Esophagus mucosa (tissue), 1 donor: ENCODE measurements at places on chromosomes 3 and 15. TPM values are rescaled to one million over a fixed set of nuclear protein-coding genes. Genes with fewer than 3 reads are reported as not detected.

DNA sequence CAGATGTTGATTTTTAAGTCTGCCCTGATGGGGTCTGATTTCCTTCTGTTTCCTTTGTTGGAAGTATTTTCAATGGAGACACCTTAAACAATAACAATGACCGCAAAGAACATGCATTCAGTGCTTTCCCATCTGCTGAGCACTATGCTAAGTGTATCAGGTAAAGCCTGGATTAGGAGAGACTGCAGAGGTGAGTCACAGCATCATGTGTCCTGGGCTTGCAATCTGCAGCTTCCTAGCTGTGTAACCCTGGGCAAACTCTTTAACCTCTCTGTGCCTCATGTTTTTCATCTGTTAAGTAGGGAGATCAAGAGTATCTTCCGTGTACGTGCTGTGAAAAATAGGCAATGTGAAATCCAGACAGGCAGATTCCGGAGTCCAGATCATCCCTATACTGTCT lies 13.3 kb upstream of the CHRNB4 start:
- peak; percentile 93 for ATAC-seq

The ASB14 gene
- total RNA-seq = not detected

The CCR9 gene
- total RNA-seq = not detected

- no peak for ATAC-seq
Measured at GRCh38 chr3:180467177-180467576, 134.8 kb upstream of the TTC14 start.

- peak; percentile 48 for ATAC-seq
Measured at GRCh38 chr15:66269326-66270090, 16.0 kb upstream of the MEGF11 start.

The TMEM40 gene
- 237 TPM for total RNA-seq

The DHX36 gene
- 41.1 TPM for total RNA-seq

DNA sequence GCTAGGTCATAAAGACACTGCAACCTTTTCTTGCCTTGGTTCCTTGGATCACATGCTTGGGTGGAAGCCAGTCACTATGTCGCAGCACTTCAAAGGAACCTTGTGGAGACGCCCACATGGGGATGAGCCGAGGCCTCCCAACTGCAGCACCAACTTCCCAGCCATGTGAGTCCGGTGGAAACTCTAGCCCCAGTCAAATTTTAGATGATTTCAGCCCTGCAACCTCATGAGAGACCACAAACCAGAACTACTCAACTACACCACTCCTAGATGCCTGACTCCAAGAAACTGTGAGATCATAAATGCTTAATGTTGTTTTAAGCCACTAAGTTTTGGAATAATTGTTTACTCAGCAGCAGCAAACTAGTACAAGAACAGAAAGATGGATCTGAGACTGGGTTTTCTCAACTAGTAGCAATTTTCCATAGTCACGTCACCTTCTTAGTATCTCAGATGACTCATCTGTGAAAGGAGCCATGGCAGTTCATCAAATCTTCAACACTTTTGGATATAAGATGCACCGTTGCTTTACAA lies 86.5 kb downstream of the MB21D2 start:
- no peak for ATAC-seq

The PLSCR2 gene
- total RNA-seq = 0.12 TPM

GRCh38 chr3:127679534-127680145 lies 6.9 kb downstream of the ABTB1 start:
- no peak for ATAC-seq

DNA sequence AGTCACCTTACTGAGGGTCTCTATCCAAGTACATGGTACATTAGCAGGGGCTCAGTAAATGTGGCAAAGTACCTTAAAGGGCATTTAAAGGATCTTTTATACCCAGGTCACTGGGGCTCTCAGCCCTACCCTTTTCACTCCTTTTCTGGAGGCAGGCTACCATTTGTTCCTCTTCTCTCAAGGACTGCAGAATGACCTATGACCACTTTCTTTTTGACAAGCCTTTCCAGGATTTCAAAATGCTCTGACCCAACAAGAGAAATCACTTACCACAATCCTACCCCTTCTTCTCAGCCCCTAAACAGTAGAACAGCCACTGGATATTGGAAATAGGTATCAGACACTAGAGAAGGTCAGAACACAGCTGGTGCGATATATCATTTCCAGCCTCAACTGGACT lies 221.8 kb upstream of the TPRG1 start:
- no peak for ATAC-seq

DNA sequence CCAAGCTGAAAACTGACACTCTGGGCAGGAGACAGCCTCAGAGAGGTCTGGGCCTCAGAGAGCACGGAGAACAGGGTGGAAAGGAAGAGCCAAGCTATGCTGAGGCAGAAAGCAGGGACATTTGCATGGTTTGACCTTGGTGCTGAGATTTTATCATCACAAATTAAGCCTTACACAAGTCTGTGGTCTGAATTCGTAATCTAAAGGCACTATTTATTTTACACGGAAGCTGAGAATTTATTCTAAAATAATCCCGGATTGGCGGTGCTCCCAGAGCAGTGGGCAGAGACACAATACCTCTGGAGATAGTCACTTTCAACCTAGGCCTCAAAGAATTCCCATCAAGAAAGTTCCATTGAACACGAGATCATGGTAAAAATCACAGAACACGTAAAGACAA lies 47.5 kb downstream of the CFAP92 start:
- ATAC-seq = no peak

The MAP6D1 gene
- total RNA-seq = 2.0 TPM

GRCh38 chr3:62007036-62007435 lies 366.3 kb downstream of the FEZF2 start:
- no peak for ATAC-seq

The AAGAB gene
- total RNA-seq = 34.7 TPM

The CHAC1 gene
- total RNA-seq = 31.8 TPM

The SLC12A1 gene
- not detected for total RNA-seq

DNA sequence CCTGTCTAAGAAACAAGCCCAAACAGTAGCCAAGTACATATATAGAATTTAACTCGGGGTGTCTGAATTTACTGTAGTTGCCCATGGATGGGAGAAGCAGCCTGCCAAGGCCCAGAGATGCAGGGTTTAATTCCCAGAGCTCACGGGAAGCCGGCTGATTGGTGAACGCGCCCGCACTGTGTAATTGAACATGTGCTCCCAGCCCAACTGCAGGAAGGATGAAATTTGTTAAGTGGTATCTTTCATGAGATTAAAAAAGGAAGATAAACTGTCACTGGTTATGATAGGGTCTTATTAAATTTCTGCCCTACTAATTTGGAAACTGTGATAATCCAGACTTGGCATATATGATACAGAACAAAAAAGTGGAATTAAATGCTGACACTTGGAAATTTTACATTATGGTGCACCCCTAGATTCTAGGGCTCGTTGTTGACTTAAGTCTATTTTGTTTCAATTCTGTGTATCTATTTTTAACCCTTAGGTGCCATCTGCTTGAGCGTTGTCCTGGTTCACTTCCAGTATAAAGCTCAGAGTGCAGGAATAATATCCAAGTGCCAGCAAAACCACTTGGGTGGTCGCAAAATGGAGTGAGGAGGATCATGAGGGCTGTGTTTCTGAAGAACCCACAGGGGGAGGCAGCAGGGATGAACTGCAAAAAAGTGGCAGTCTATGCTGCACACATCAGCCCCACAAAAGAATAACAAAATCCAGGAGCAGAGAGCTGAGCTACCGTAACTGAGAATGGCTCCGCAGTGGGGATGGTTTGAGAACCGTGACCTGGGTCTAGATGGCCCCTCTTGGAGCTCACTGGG lies 13.8 kb upstream of the TMC3 start:
- no peak for ATAC-seq

GRCh38 chr3:10521772-10522441 lies 16.5 kb upstream of the ATP2B2 start:
- ATAC-seq = no peak

The SLC2A2 gene
- not detected for total RNA-seq

- ATAC-seq = no peak
Measured at GRCh38 chr3:126003447-126004190, 34.6 kb downstream of the ROPN1B start.

GRCh38 chr3:40249168-40249567 lies 60.3 kb upstream of the EIF1B start:
- ATAC-seq = no peak

DNA sequence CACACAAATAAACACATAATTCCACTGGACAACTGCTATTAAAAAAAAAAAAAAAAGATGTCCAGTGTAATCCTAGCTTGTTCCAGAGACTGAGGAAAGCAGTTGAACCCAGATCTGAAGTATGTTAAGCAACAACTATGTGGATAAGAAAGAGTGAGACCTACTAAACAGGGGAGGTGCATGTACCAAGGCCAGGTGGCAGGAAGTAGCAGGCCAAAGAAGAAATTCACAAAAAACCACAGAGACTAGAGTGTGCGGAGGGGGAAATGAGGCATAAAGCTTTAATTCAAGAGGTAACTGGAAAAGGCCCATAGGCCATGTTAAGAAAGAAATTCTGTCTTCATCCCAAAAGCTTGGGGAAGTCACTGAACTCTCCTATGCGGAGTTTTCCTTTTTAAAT lies 490.0 kb downstream of the NAALADL2 start:
- no peak for ATAC-seq

GRCh38 chr15:68608206-68608843 lies 29.5 kb downstream of the CORO2B start:
- ATAC-seq = peak; percentile 20

DNA sequence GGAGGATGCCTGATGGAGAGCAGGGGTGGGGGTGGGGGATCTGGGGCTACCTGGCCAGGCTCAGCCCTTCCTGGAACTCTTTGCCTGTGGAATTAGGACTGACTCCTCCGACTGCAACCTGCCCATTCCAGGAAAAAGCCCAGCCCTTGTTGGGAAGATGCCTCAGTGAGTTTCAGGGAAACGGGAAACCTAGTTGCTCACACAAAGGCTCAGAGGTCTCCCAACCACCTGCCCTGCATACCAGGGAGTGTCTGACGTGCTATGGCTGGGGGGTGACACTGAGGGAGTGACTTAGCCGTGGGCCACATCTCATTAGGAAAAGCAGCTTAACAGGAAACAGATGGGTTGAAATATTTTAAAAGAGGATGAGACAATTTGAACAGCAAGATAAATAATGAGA lies 27.9 kb downstream of the CYP8B1 start:
- ATAC-seq = peak; percentile 53

The NPAP1 gene
- total RNA-seq = not detected

- ATAC-seq = no peak
Measured at GRCh38 chr3:186152889-186153292, 44.0 kb upstream of the ETV5 start.

DNA sequence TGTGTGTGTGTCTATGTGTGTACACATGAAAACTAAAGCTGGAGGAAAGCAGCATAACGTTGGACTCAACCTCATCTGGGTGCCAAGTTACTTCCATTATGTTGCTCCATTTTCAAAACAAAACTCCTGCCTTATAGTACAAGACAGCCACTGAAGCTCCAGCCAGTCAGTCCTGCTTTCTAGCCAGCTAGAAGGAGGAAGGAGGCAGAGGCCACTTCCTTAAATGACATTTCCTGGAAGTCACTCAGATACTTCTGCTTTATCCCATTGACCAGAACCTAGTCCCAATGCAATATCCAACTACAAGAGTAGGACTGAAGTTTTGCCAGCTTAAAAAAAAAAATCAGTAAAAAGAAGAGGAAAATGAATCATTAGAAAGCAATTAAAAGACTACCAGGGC lies 31.7 kb downstream of the CADPS start:
- no peak for ATAC-seq

The LRRC15 gene
- 0.04 TPM for total RNA-seq

DNA sequence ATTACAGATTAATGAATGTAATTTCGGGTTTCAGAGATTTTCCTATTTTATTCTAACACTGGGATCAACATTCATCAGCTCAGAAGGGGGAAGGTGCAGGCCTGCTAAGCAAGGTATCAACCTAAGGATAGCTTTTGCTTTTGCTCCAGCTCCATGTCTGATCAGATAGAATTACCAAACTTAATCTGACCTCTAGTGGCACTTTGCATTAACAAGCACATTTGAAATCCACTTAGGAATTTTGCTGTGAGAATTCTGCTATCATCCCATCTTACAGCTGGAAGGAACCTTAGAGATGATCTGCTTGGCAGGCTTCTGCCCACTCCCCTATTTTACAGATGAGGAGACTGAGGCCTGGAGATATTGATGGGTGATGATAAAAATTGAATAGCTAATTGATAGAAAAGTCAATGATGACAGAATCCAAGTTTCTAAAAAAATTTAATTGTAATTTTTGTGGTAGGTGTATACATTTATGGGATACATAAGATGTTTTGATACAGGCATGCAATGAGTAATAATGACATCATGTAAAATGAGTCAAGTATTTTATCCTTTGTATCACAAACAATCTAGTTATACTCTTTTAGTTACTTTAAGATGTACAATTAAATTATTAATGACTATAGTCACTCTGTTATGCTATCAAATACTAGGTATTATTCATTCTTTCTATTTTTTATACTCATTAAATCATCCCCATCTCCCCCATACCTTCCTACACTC lies 209.2 kb upstream of the ZPLD1 start:
- peak; percentile 76 for ATAC-seq

DNA sequence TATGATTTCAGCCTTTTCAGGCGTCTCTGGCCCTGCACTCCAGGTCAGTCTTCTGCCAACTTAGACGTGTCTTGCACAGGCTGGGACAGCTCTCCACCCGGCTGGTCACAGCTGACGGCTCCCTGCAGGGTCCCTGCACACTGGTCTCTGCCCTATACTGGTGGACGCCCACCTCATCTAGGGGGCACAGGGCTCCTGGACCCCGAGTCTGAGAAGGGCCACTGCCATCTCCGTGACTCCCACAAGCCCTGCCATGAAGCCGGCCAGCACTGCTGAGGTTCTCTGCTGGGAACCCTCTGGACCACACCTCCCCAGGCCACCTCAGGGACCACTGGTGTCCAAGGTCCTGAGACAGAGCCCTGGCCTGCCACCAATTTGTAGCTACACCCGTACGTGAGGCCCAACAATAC lies 40.5 kb downstream of the CYFIP1 start:
- no peak for ATAC-seq

DNA sequence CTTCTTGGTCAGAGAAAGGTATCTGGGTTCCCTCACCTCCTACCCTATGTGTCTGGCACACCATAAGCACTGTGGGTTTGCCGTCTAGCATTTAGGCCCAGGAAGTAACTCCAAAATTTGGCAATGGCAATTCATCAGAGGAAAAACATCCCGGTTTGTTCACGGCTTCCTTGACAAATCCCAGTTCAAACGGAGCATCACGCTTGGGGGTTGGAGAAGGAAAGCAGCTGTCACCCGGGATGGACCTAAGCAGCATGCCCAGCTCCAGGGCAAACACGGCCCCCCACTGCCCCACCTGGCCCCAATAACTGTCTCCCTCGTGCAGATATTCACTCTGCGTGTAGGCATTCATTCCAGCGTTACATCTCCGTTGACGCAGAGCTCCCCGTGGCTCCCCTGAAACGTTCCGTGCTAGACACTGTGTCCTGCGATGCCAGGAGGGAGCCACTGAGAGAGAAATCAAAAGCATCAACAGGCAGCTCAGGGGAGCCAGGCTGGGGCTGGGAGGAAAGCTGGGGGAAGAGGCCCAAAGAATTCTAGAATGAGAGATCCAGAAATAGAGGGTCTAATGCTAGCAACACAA lies 41.4 kb downstream of the NTRK3 start:
- ATAC-seq = no peak

- ATAC-seq = no peak
Measured at GRCh38 chr3:26719134-26719533, 96.6 kb downstream of the LRRC3B start.
